ENCODE measurements at places on chromosomes 11 and 22. TPM values are rescaled to one million over a fixed set of nuclear protein-coding genes. Genes with fewer than 3 reads are reported as not detected.

CECR2 gene
- 2.5 TPM for total RNA-seq

LMNTD2 gene
- 2.2 TPM for total RNA-seq

LRRC56 gene
- total RNA-seq, result 1.6 TPM

DNA sequence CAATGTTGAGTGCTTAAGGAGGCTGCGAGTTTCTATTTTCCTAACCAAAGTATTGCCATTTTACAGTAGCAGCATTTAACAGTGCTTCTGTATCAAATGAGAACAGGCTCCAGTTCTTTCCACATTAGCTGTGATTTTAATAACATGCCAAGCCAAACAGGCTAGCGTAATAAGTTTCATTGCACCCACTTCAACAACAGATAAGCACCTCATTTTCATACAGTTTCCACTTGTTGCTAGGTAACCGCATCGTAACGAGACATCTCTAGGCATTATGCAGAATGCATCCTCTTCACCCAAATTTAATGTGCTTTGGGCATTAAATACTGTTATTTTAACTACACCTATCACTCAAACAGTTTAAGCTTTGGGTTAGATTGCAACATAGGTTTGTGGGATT is 79.0 kb downstream of the CADM1 start:
- no peak for DNase-seq

DNA sequence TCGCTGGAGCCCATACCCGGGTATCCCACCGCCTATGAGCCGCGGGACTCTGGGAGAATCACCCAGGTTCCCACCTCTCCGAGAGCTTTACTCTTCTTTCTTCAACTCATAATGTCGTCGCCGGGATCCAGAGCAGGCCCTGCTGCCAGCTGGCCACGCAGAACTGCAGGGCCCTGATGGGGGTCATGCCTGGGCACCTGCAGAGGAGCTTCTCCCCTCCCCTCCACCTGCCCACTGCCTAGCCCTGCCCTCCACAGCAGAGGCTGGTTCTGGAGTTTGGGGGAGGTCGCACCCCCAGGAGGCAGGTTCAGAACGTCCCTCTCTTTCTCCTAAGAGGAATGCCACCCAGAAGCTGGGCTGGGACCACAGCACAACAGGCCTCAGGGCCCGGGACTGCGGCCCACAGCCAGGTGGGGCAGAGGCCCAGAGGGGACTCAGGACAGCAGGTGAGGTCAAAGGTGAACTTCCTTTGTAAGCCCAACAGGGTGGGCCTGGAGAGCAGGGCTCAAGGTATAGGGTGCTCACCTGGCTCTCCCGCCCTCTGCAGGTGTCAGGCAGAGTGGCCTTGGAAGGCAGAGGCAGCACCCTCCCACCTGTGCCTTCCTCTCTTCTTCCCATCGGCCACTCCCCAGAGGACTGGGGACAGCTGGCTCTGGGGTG is 1.9 kb downstream of the SLC25A45 start:
- no peak for DNase-seq

DNA sequence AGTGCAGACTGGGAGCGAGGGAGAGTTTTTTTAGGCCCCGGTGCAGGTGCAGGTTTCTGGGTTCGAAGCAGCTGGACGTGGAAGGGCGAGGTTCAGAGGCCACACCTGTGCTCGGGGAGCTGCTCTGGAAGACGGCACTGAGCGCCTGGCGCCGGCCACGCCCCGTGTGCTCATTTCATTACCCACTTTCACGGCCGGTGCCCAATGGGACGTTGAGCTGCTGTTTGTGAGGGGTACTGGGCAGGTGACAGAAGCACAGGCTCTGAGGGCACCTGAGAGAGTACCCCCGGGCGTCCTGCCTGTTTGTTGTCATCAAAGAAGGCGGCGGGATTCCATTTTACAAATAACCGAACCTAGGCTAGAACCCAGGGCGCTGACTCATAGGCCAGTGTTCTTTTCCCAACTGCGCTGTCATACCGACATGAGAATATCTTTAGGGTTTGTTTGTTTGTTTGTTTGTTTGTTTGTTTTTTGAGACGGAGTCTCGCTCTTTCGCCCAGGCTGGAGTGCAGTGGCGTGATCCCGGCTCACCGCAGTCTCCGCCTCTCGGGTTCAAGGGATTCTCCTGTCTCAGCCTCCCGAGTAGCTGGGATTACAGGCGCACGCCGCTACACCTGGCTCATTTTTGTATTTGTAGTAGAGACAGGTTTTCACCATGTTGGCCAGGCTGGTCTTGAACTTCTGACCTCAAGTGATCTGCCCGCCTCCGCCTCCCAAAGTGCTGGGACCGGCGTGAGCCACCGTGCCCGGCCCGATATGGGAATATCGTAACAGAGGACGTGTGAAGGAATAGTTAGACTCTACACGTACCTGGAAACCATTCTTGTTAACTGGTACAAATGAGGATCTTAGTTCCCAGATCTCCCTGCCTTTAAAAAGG is 16.6 kb upstream of the SPTBN2 start:
- DNase-seq, result no peak

DNA sequence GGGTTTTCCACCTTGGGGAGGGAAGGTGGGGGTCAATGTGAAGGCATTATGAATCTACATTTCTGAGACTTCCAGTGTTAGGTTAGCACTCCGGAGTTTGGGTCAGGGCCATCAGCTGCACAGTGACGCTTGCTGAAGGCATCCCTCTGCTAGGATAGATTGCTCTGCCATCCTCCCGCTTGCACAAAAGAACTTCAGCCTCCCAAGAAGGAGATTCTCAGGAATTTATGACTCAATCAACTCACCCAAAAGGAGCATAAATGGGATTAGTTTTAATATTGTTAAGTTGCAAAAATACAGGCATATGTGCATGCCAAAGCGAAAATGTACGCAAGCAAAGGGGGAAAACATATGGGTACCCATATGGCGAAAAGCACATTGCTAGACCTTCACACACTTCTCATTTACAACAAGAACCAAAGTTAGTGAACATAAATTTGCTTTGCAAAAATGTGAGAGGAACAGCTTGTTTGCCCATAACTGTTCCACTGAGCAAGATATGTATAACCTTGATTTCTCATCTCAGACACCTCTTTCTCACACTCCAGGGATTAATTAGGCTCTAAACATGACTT is 1013.0 kb downstream of the OPCML start:
- no peak for DNase-seq

- DNase-seq, result no peak
These were observed 191.7 kb downstream of the TBC1D22A start for GRCh38 chr22:46953968-46954765.

Measured in epithelial cell of proximal tubule (primary cell).